ENCODE measurements at places on chromosomes 12 and 14.

DNA sequence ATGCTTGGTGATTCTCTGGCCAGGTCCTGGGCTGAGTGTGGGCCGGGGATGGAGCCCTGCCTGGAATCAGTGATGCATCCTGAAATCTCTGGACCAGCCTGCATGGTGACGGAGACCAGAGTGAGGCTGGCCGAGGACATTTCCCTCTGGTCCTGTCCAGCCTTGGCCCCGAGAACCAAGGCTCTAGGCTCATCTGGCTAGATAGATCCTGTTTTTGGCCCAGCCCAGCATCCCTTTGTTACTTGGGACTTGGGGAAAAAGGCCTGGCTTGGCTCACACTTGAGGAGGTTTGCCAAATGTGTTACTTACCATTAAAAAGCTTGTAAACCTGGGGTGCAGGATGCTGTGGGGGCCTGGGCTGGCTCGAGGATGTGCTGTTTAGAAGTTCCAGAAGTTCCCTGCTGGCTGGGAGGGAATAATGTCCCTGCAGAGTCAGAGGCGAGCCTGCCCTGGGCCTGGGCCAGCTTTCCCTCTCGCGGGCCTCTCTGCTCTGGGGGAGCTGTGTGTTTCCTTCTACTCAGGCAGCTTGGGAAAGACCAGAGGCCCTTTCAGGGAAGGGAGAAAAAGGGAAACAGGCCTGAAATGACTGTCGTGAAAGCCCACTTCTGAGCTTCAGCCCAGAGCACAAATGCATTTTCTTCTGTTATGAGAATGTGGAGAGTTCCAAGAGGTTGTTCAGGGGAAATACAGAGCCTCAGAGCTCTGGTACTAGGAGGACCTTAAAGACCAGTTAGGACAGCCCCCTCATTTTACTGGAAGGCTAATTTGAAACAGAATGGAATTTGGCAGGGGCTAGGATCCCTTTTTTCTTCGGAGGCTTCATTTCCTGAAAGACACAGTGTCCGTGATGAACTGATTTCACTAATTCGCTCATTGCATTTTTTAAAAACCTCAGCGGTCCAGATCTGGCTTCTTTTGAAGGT, 47.2 kb upstream of the CTDSP2 start:
- no peaks in the 10 kb centered on the region for H3K36me3 ChIP-seq
- H3K27ac ChIP-seq = peak overlapping the region; percentile 4
- H3K4me3 ChIP-seq = no peak overlapping the region
- no peak for DNase-seq
- peaks cover 55% of the 10 kb centered on the region for H3K4me1 ChIP-seq
- H3K27me3 ChIP-seq = no peaks in the 10 kb centered on the region

GRCh38 chr12:104496336-104496735, 39.6 kb downstream of the CHST11 start:
- no peaks in the 10 kb centered on the region for H3K4me1 ChIP-seq
- no peak overlapping the region for H3K27ac ChIP-seq
- no peak overlapping the region for H3K4me3 ChIP-seq
- H3K36me3 ChIP-seq = no peaks in the 10 kb centered on the region
- no peak for DNase-seq

GRCh38 chr12:69500631-69501030, 30.4 kb downstream of the FRS2 start:
- no peaks in the 10 kb centered on the region for H3K27me3 ChIP-seq
- H3K27ac ChIP-seq = peak overlapping the region; percentile 76
- no peak for DNase-seq
- no peak overlapping the region for H3K4me3 ChIP-seq
- no peaks in the 10 kb centered on the region for H3K36me3 ChIP-seq
- H3K4me1 ChIP-seq = peaks cover 40% of the 10 kb centered on the region

DNA sequence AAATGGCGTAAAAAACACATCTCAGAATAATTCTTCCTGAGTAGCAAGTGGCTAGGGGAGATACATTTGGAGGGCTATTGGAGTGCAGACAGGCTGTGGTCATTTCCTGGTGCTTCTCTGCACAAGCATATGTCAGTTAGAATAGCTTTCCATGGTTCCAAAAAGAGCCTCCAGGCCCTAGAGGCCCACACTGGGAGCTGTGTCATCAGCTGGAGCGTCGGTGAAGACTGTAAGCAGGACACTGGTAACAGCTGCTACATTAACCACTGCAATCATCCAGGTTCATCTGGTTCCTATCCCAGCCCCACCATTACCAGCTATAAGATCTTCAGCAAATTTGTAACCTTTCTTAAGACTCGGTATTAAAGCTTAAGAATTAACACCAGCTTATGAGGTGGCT, 31.7 kb upstream of the APPL2 start:
- H3K36me3 ChIP-seq = no peaks in the 10 kb centered on the region
- DNase-seq = no peak
- H3K27ac ChIP-seq = no peak overlapping the region
- no peaks in the 10 kb centered on the region for H3K27me3 ChIP-seq

- no peaks in the 10 kb centered on the region for H3K36me3 ChIP-seq
- peaks cover 49% of the 10 kb centered on the region for H3K27me3 ChIP-seq
- H3K27ac ChIP-seq = no peak overlapping the region
- no peaks in the 10 kb centered on the region for H3K4me1 ChIP-seq
Measured at GRCh38 chr12:107778383-107779025, 4.0 kb downstream of the ASCL4 start.

GRCh38 chr12:49089821-49090773, 4.5 kb downstream of the DHH start:
- H3K36me3 ChIP-seq = no peaks in the 10 kb centered on the region
- DNase-seq = no peak
- H3K4me1 ChIP-seq = peaks cover 3% of the 10 kb centered on the region
- peak overlapping the region; percentile 0 for H3K4me3 ChIP-seq
- no peak overlapping the region for H3K27ac ChIP-seq

- peak; percentile 70 for DNase-seq
- peaks cover 100% of the 10 kb centered on the region for H3K36me3 ChIP-seq
- H3K4me3 ChIP-seq = no peak overlapping the region
- H3K27me3 ChIP-seq = no peaks in the 10 kb centered on the region
Measured at GRCh38 chr14:68891851-68892660, 87.0 kb downstream of the ACTN1 start.

DNA sequence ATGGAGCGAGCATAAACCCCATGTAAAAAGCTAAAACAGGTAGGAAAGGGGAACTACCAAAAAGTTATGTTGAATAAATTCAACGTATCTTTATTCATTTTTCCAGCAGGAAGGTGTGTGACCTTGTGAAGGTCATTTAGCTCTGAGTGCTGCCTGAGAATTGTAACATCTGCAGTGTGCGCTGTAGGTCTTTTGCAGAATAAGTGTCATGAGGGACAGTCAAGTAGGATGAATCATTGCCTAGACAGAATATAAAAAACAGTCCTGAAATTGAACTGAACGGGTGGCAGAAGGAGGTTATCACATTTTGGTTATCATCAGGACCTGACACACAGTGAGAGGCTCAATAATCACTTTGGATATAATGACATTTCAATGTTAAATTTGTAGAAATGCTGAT, 334.8 kb upstream of the NOVA1 start:
- H3K27ac ChIP-seq = no peak overlapping the region
- no peaks in the 10 kb centered on the region for H3K36me3 ChIP-seq
- peaks cover 35% of the 10 kb centered on the region for H3K27me3 ChIP-seq
- no peaks in the 10 kb centered on the region for H3K4me1 ChIP-seq
- no peak for DNase-seq

DNA sequence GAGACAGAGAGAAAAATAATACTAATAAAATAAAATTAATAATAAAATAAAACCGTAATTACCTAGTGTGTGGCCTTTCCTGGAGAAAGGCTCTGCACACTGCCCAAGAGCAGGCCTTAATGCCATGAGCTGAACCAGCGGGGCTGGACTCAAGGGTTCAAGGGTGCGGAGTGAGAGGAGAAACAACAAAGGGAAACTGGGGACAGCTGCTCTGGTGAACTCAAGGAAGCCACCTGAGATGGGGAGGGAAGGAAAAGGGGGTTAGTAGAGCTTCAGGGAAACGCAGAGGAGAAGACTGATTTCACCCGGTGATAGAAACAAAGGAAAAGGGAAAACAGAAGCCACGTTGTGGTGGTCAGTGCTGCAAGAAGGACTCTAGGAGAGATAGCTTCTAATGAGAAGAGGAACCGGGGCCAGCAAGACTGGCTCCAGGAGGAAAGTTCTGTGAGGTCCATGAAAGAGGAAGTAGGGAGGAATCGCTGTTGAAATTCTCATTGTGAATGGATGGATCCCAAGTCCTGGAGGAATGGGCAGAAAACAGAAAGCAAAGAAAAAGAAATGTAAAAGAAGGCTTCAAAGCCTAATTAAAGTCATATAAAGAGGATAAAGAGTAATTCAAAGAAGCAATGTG, 48.3 kb upstream of the BCL2L14 start:
- DNase-seq = no peak
- no peaks in the 10 kb centered on the region for H3K36me3 ChIP-seq
- no peaks in the 10 kb centered on the region for H3K27me3 ChIP-seq
- no peak overlapping the region for H3K27ac ChIP-seq

DNA sequence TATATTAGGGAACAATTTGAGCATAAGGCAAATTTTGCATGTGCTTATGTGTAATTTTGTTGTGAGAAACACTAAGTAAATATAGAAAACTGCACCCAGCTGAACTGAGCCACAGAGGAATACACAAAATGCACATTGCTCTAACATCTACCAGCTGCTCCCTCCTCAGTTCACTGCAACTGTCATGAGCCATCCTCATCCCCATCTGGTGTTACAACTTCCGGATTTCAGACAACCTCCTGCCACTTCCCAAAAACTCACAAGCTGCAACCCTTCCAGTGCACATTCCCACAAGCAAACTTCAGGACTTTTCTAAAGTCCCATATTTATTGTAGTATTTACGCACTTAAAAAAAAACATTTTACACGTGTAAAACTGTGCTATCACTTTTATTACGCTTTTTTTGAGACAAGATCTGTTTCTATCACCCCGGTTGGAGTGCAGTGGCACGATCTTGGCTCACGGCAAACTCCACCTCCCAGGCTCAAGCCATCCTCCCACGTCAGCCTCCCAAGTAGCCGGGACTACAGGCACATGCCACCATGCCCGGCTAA, 169.1 kb upstream of the TBX3 start:
- no peaks in the 10 kb centered on the region for H3K4me1 ChIP-seq
- H3K27me3 ChIP-seq = no peaks in the 10 kb centered on the region
- no peak for DNase-seq

- no peak overlapping the region for H3K4me3 ChIP-seq
- no peak for DNase-seq
- no peaks in the 10 kb centered on the region for H3K36me3 ChIP-seq
- H3K4me1 ChIP-seq = peaks cover 4% of the 10 kb centered on the region
Measured at GRCh38 chr12:15206338-15206737, 14.9 kb downstream of the RERG start.

- no peaks in the 10 kb centered on the region for H3K36me3 ChIP-seq
- H3K4me1 ChIP-seq = no peaks in the 10 kb centered on the region
- no peaks in the 10 kb centered on the region for H3K27me3 ChIP-seq
- no peak overlapping the region for H3K4me3 ChIP-seq
Measured at GRCh38 chr12:52607314-52607713, 6.1 kb upstream of the KRT72 start.

- no peak overlapping the region for H3K27ac ChIP-seq
- H3K4me1 ChIP-seq = no peaks in the 10 kb centered on the region
- H3K27me3 ChIP-seq = peaks cover 1% of the 10 kb centered on the region
- no peak overlapping the region for H3K4me3 ChIP-seq
Measured at GRCh38 chr12:131047789-131048610, 94.3 kb downstream of the ADGRD1 start.

Data from RWPE2 (cell line).